ENCODE measurements at places on chromosomes 7 and 10.

DNA sequence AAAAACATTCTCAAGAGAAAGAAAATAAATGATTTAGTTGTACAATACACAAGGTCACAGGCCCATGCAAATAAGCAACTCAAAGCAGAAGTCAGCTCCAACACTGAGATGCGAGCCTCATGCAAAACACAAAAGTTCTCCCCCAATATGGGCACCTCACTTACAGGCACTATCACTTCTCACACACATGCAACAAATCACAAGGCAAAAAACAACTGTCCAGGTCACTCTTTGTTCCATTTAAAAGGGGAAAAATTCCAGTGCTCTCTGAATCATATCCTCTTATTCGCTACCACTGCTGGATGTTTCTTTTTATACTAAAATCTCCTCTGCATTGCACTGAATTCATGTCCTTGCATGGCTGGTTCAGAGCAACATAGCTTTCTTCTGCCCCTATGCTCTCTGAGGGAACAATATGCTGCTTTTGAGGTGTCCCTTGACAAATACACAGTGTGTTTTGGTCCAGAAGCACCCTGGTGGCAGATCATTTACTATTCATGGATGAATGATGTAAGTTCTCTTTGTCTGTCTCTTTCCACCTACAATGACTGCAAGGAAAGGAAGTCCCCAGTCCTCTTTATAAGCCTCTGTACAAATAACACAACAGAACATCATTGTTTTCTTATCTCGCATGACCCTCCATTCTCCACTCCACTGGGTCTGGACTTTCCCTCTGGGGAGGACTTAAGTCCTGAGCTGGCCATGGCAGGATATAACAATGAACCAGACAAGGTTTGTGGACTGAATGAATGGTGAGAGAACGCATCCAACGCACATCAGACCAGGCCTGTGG is 85.4 kb upstream of the GSDME start:
- DNase-seq, result no peak

DNA sequence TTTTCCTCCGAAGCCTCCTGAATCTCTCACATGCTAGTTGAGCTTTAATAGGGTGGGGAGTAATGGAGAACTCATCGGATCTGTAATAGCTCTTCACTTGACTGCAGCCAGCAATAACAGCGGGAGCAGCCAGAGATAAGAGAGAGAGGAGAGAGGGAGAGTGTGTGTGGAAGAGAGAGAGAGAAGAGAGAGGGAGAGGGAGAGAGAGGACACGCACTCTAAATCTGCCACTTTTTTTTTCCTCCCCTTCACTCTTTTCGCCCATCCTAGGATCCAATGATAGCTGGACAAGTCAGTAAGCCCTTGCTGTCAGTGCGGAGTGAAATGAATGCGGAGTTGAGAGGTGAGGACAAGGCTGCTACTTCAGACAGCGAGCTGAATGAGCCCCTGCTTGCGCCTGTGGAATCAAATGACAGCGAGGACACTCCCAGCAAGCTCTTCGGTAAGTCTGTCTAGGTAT is 107.9 kb downstream of the POU6F2 start:
- DNase-seq, result no peak

GRCh38 chr10:11560076-11560709 is 51.3 kb downstream of the USP6NL start:
- no peak for DNase-seq

DNA sequence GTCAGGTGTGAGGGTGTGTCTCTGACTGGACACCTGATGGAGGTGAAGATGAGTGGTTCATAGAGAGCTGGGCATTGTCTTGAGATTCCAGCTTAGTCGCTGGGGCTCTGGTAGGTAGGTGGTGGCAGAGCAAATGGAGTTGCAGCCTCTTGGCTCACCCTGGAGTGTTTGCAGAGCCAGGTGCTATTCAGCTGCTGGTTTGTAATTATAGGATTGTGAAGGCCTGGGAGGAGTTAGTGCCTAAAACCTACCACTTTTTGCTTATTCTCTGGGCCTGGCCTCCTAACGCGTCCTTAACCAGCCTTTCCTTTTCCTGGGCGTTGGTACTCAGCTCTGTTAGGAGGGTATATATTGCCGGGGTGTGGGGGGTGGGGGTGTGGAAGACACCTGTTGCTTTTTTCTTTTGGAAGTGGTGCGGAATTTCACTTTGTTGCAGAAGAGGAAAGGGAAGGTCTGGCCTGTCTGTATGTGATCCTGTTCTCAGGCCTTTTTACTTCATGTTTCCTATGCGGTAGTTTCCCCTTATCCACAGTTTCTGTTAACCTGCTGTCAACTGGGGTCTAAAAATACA is 3.2 kb downstream of the PPRC1 start:
- no peak for DNase-seq

GRCh38 chr7:120272261-120272660 is 714 bp upstream of the KCND2 start:
- no peak for DNase-seq
